ENCODE measurements at places on chromosomes 2 and 18.

DNA sequence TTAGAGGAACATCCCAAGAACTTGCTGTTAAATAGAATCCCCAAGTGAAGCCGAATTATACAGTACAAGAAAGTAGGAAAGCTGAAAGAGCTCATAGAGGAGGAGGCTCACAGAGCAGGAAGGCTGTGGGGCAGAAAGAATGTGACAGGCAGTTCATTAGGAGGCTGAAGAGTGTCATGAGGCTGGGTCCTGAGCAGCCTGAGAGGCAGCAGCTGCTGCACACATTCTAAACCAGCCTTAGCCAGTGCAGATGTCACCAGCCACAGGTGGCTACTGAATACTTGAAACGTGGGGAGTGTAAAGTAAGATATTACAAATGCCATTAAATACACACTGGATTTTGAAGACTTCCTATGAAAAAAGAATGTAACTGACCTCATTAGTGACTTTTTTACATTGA, 490.2 kb upstream of the KLHL29 start:
- no peak for DNase-seq

DNA sequence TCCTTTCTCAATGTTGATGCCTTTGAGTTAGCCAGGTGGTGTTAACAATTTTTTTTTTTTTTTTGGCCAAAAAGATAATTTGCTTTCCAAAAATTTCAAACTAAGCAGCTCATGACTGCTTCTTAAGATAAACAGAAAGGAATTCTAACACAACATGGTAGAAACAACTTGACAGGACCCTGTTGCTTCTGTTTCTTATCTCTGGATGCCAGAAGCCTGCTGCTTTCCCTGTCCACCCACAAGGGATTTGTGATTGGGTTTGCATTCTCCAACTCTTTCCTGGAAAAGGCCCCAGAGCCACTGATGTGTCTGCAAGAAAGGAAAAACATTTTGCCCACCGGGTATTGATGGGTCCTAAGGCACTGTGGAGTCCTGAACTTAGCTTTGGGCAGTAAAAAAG, 217.2 kb upstream of the PKDCC start:
- no peak for DNase-seq

GRCh38 chr2:73984203-73984921, at the start of gene TET3:
TET3 (plus strand) TSS chr2:73984910; CDS start chr2:73986404, 1,494 bp downstream.
- peak; percentile 47 for DNase-seq

GRCh38 chr18:57441071-57441794, 6.1 kb downstream of the ONECUT2 start:
- no peak for DNase-seq

GRCh38 chr2:8861797-8862196, 24.4 kb upstream of the KIDINS220 start:
- DNase-seq, result no peak

DNA sequence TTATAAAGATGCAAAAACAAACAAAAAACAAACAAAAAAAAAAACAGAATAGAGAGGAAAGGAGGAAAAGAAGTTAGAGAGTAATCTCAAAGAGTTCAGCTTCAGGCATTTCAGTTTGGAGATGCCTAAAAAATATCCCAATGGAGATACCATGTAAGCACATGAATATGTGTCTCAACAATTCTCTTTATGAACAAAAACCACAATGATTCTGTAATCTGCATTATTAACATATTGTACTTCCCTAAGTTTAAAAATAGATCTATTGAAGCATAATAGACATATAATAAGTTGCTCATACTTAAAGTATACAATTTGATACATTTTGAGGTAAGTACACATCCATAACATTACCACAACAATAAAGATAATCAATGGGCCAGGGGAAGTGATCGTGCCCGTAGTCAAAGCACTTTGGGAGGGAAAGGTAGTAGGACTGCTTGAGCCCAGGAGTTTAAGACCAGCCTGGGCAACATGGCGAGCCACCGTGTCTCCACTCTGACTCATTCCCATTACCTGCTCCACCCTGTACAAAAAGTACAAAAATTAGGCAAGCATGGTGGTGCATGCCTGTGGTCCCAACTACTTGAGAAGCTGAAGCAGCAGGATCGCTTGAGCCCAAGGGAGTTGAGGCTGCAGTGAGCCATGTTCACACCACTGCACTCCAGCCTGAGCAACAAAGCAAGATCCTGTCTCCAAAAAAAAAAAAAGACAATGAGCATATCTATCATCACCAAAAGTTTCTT, 158.9 kb downstream of the ATAD2B start:
- no peak for DNase-seq

- no peak for DNase-seq
These were observed 105.9 kb upstream of the RBBP8 start for GRCh38 chr18:22827216-22827615.

- DNase-seq, result no peak
These were observed 100.5 kb upstream of the UNC80 start for GRCh38 chr2:209671020-209671680.

GRCh38 chr18:21163647-21164547, 52.3 kb upstream of the ROCK1 start:
- DNase-seq, result no peak

GRCh38 chr2:83340424-83340823, 1118.7 kb downstream of the SUCLG1 start:
- DNase-seq, result peak; percentile 10

DNA sequence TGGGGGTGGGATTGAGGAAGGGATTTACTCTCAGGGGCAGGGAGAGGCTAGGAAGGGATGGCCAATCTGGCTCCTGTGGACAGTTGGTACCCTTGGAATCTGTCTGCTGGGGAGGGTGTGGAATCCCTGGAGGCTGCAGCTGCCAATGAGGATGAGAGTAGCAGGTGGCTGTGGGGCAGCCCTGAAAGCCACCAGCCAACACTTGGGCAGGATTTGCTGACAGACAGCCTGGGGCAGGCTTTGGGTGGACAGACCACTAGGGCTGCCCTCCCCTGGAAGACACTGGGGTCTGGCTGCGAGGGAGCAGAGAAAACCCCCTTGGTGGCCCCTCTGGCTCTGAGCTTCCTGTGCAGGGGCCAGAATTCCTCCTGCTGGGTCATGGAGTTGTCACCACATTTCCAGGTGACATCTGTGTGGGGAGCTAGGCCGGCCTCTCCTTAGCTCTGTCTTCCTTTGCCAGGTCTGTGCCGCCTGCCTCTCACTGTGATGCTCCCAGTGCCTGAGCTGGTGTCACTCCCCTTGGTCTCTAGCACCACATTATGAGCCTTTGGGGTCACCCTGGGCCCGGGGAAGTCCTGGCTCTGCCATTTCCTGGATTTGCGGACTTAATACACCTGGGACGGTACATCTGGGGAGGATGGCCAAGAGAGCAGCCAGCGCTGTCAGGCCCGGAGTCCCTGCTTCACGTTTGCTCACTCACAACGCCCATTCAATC, 13.4 kb upstream of the ARHGEF4 start:
- no peak for DNase-seq

- no peak for DNase-seq
These were observed 37.5 kb downstream of the TMEM37 start for GRCh38 chr2:119469131-119469530.

Data from T47D (cell line).